ENCODE measurements at places on chromosomes 6 and 20.

DNA sequence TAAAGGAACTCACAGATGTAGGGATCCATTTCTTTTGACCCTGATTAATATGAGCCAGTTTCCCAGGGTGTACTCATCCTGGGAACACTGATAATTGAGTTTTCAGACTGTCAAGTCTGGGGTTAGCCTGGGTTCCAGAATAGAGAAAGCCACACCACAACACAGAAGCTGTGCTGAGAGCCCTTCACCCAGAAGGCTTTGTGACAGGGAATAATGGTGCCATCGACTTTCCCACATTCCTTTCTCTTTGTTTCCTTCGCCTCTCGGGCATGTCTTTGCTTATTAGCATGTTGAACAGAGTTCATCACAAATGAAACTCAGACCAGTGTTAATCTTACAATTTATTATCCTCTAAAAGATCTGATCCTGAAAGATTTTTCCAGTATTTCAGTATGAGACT, 95.0 kb downstream of the TCP11 start:
- peaks cover 15% of the 10 kb centered on the region for H3K4me1 ChIP-seq
- H3K4me3 ChIP-seq: no peak overlapping the region
- H3K27ac ChIP-seq: no peak overlapping the region
- DNase-seq: no peak

DNA sequence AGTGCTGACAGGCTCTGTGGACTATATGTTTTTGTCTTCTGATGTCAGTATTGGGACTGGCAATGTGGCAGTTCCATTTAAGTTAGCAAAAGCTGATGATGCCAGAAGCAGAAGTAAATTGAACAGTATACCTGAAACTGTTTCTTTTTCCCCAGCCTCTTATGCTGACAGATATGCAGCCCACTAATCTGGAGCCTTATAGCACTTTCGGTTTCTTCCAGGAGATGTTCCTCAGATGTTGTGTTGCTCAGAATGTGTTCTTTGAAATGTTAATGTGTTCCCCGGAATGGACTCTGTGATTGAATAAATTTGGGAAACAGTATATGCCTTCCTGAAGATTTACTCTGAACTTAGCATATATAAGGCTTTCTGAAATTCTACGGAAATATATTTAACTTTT, 80.7 kb upstream of the MRAP2 start:
- H3K36me3 ChIP-seq: peaks cover 26% of the 10 kb centered on the region
- no peaks in the 10 kb centered on the region for H3K27me3 ChIP-seq
- peaks cover 22% of the 10 kb centered on the region for H3K4me1 ChIP-seq
- H3K4me3 ChIP-seq: no peak overlapping the region
- DNase-seq: no peak
- no peak overlapping the region for H3K27ac ChIP-seq

DNA sequence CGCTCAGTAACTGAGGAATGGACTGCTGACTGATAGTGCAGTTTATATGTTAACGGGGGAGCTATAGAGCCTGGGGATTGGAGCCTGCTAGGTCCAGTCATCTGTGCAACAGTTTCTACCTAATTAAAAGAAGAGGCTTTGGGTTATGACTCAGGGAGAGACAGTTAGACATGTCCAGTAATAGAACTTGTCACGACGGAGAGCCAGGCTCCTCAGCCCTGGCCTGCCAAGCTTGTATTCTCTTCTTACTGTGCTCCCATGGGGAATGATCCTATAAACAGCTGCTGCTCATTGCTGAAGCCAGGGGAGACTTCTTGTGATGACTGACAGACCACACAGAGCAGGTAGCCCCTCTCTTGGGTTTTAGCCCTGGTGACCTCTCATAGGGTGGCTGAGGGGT, 69.3 kb downstream of the SYNJ2 start:
- peaks cover 14% of the 10 kb centered on the region for H3K4me1 ChIP-seq
- no peak overlapping the region for H3K27ac ChIP-seq
- no peak for DNase-seq
- H3K36me3 ChIP-seq: peaks cover 20% of the 10 kb centered on the region

- H3K36me3 ChIP-seq: peaks cover 10% of the 10 kb centered on the region
- peak overlapping the region; percentile 99 for H3K4me3 ChIP-seq
- H3K27me3 ChIP-seq: no peaks in the 10 kb centered on the region
- no peak for DNase-seq
Measured at GRCh38 chr6:49462599-49462926, 490 bp downstream of the MMUT start.

GRCh38 chr6:5217356-5217755, 43.4 kb downstream of the LYRM4 start:
- no peak overlapping the region for H3K4me3 ChIP-seq
- H3K27ac ChIP-seq: no peak overlapping the region
- peaks cover 4% of the 10 kb centered on the region for H3K4me1 ChIP-seq
- no peaks in the 10 kb centered on the region for H3K27me3 ChIP-seq
- H3K36me3 ChIP-seq: peaks cover 5% of the 10 kb centered on the region

- no peaks in the 10 kb centered on the region for H3K36me3 ChIP-seq
- peak overlapping the region; percentile 6 for H3K4me3 ChIP-seq
- peaks cover 46% of the 10 kb centered on the region for H3K27me3 ChIP-seq
- H3K27ac ChIP-seq: no peak overlapping the region
Measured at GRCh38 chr6:28707387-28708282, 182.0 kb downstream of the GPX5 start.

GRCh38 chr6:100952006-100952405, 70.9 kb upstream of the ASCC3 start:
- H3K4me1 ChIP-seq: no peaks in the 10 kb centered on the region
- no peak overlapping the region for H3K27ac ChIP-seq
- no peaks in the 10 kb centered on the region for H3K36me3 ChIP-seq
- no peak overlapping the region for H3K4me3 ChIP-seq
- no peak for DNase-seq

DNA sequence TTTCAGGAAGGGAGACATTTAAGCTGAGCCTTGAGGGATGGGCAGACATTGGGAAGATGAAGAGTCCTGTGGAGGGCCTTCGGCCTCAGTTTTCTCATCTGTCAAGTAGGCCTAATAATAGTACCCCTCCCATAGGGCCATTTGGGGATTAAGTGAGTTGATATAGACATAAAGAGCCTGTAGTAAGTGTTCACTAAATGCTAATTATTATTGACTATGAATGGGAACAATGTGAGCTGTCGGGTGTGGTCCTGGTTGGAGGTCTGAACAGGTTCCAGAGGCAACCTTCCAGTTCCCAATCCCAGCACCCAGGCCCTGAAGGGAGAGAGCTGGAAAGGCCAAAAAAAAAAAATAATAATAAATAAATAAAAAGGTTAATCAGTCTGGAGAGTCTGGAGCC, 14.5 kb upstream of the ITPR3 start:
- peaks cover 12% of the 10 kb centered on the region for H3K27me3 ChIP-seq
- DNase-seq: no peak
- H3K36me3 ChIP-seq: no peaks in the 10 kb centered on the region

GRCh38 chr6:52377538-52378221, 15.7 kb downstream of the PAQR8 start:
- DNase-seq: no peak
- peak overlapping the region; percentile 27 for H3K4me3 ChIP-seq
- no peak overlapping the region for H3K27ac ChIP-seq
- peaks cover 53% of the 10 kb centered on the region for H3K4me1 ChIP-seq

DNA sequence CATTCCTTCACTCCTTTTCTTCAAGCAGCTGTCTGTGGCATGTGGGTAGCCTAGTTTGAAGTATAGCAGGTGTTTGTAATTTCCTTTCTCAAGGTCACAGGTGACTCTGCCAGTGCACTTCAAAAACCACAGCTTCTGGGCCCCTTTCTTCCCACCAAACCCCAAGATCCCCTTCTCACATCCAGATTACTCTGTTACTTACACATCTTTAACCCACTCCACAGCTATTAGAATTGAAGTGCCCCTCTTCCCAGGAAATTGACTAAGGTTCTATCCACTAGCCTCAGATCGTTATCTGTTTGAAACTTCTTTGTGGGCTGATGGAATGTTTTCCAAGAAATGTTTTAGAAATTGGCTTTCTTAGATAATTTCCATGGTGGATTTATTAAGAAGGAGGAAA, 150.8 kb downstream of the AHI1 start:
- peaks cover 6% of the 10 kb centered on the region for H3K4me1 ChIP-seq
- DNase-seq: no peak
- H3K27me3 ChIP-seq: no peaks in the 10 kb centered on the region
- peaks cover 14% of the 10 kb centered on the region for H3K36me3 ChIP-seq

GRCh38 chr6:42846505-42846904, 32.9 kb upstream of the RPL7L1 start:
- no peak overlapping the region for H3K27ac ChIP-seq
- no peak for DNase-seq
- H3K4me3 ChIP-seq: no peak overlapping the region

DNA sequence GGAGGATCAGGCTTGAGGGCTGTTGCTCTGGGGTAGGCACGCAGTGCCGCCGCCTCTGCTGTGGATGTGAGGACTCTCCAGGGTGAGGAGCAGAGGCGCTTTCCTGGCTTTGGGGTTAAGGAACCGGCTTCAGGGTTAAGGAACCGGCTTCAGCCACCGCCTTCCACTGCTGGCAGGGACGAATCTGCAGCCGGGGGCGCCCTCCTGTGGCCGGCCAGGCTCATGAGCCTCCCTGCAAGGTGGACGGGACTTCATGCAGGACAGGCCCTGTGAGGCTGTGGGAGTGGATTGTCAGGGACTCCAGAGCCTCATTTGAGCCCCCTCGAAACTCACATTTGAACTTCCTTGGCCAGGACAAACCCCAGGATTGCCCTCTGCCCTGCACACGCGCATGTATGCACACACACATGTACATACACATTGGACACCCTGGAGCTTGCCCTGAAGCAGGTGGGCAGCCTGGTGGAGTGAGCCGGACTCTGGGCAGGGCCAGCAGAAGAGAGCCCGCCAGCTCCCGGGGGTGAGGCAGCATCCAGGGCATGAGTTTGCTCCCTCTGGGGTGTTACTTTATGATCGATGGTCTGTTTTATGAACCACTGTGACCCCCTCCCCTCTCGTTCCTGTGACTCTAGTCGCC, 146.9 kb downstream of the PHACTR3 start:
- no peaks in the 10 kb centered on the region for H3K36me3 ChIP-seq
- no peaks in the 10 kb centered on the region for H3K27me3 ChIP-seq
- DNase-seq: no peak
- no peak overlapping the region for H3K4me3 ChIP-seq
- H3K4me1 ChIP-seq: peaks cover 2% of the 10 kb centered on the region
- H3K27ac ChIP-seq: no peak overlapping the region

- no peak for DNase-seq
- no peaks in the 10 kb centered on the region for H3K4me1 ChIP-seq
- no peak overlapping the region for H3K27ac ChIP-seq
- no peaks in the 10 kb centered on the region for H3K36me3 ChIP-seq
- H3K4me3 ChIP-seq: no peak overlapping the region
- peaks cover 19% of the 10 kb centered on the region for H3K27me3 ChIP-seq
Measured at GRCh38 chr6:75524322-75524972, 30.8 kb upstream of the FILIP1 start.

DNA sequence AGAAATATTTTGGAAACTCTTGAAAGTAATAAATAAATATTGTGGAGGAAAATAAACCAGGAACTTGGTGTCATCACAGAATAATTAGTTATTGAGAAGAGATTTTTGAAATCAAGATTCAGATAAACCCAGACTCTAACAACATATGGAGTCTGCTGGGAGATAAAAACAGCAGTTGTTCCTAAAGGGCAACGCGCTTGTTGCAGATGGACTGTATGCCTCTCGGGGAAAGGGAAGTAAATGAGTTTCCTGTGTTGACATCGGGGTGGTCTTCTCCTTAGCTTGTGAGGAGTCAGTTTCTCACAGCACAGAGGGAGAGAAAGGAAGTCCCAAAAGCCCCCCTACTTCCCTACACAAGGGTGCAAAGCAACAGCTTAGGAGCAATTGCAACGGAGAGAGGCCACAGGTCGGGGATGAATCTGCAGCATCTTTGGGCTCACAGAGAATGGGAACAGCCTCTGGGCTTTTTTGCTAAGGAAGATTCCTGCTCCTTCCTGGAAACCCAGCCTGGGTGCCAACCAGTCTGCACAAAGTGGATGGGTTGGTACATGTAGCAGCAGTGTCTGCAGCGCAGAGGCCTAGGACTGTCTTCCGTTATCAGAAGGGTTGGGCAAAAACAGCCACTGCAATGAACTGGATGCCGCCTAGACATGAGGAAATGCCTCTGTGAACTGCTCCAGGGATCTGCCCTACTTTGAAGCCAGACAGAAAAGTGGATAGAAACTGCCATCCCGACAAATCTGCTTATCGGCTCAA, 603.0 kb upstream of the NRSN1 start:
- no peaks in the 10 kb centered on the region for H3K4me1 ChIP-seq
- H3K36me3 ChIP-seq: no peaks in the 10 kb centered on the region
- no peak overlapping the region for H3K4me3 ChIP-seq
- no peak overlapping the region for H3K27ac ChIP-seq
- H3K27me3 ChIP-seq: no peaks in the 10 kb centered on the region

DNA sequence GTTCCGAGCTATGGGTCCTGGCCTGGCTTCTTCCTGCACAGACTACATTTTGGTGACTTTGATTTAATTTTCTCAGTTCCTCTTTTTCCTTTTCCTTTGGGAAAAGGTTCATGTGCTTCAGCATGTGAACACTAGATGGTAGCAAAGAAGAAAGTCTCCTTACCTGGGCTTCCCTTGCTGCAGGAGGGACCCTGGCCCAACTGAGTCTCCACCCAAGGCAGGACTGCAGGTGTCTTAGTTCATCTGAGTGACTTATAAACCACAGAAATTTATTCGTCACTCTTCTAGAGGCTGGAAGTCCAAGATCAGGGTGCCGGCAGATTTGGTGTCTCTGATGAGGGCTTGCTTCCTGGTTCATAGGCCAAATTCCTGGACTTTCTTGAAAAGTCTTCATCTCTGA, 163.2 kb downstream of the SYCP2 start:
- H3K27me3 ChIP-seq: no peaks in the 10 kb centered on the region
- H3K36me3 ChIP-seq: no peaks in the 10 kb centered on the region
- H3K4me1 ChIP-seq: no peaks in the 10 kb centered on the region
- H3K27ac ChIP-seq: no peak overlapping the region
